ENCODE measurements at places on chromosomes 6 and 20. TPM values are rescaled to one million over a fixed set of nuclear protein-coding genes. Genes with fewer than 3 reads are reported as not detected.
A peak's percentile ranks its signal among the peaks of the same experiment; 100 is the strongest.

GRCh38 chr6:163087981-163088380, 326.5 kb upstream of the QKI start:
- no peaks in the 10 kb centered on the region for H3K36me3 ChIP-seq
- no peaks in the 10 kb centered on the region for H3K27me3 ChIP-seq
- H3K4me3 ChIP-seq = no peak overlapping the region
- no peak for DNase-seq
- H3K4me1 ChIP-seq = no peaks in the 10 kb centered on the region
- no peak overlapping the region for H3K27ac ChIP-seq

- peak; percentile 8 for DNase-seq
- H3K27me3 ChIP-seq = peaks cover 54% of the 10 kb centered on the region
- no peaks in the 10 kb centered on the region for H3K36me3 ChIP-seq
- H3K27ac ChIP-seq = no peak overlapping the region
- H3K4me3 ChIP-seq = peak overlapping the region; percentile 57
Observed at GRCh38 chr6:93418408-93419303, 703 bp downstream of the EPHA7 start.

GRCh38 chr20:8036771-8037170, 17.2 kb upstream of the TMX4 start:
- no peaks in the 10 kb centered on the region for H3K36me3 ChIP-seq
- peaks cover 2% of the 10 kb centered on the region for H3K27me3 ChIP-seq
- H3K27ac ChIP-seq = no peak overlapping the region
- H3K4me3 ChIP-seq = no peak overlapping the region
- DNase-seq = no peak

GRCh38 chr20:61956396-61957342, 109.0 kb downstream of the TAF4 start:
- no peak overlapping the region for H3K27ac ChIP-seq
- DNase-seq = no peak
- H3K4me3 ChIP-seq = no peak overlapping the region
- peaks cover 25% of the 10 kb centered on the region for H3K27me3 ChIP-seq
- no peaks in the 10 kb centered on the region for H3K36me3 ChIP-seq

DNA sequence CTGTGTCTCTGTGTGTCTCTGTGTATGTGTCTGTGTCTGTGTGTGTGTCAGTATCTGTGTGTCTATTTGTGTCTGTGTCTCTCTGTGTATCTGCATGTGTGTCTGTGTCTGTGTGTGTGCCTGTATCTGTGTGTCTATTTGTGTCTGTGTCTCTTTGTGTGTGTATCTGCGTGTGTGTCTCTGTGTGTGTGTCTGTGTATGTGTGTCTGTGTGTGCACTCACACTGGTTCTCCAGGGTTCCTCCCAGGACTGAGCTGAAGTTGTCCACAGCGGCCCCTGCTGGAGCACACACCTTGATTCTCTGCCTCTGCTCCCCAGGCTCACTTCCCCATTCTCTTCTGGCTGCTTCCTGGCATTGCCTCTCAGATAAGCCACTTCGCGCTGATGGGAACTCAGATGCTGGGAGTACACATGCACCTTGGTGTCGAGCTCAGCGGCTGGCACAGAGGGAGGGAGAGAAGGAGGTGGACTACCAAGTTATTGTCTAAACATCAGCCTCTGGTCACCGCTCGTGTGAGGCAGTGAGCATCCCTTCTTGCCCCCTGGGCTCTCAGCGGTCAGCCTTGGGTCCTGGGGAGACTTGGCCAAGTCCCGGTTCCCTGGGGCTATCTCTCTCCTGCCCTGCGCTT, 104.9 kb upstream of the NXT1 start:
- H3K4me1 ChIP-seq = no peaks in the 10 kb centered on the region
- no peak overlapping the region for H3K27ac ChIP-seq
- H3K27me3 ChIP-seq = peaks cover 2% of the 10 kb centered on the region

GRCh38 chr6:40874495-40874894, 164.5 kb downstream of the UNC5CL start:
- H3K27me3 ChIP-seq = peaks cover 19% of the 10 kb centered on the region
- H3K27ac ChIP-seq = no peak overlapping the region
- H3K36me3 ChIP-seq = peaks cover 2% of the 10 kb centered on the region
- H3K4me1 ChIP-seq = peaks cover 5% of the 10 kb centered on the region

DNA sequence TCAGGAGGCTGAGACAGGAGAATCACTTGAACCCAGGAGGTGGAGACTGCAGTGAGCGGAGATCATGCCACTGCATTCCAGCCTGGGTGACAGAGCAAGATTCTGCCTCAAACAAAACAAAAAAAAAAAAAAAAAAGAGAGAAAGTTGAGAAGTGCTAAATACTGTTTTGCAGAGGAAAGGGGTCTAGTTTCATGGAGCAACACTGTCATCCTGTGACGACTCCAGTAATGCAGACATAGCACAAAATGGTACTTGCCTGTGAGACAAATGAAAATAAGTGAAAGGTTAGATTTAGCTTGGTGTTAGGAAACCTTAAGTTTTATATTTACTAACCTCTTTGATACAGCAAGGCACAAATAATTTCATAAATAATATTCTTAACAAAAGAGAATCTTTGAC, 29.7 kb downstream of the CEP162 start:
- no peak overlapping the region for H3K4me3 ChIP-seq
- no peak for DNase-seq
- H3K27me3 ChIP-seq = no peaks in the 10 kb centered on the region
- H3K36me3 ChIP-seq = peaks cover 36% of the 10 kb centered on the region

- peaks cover 13% of the 10 kb centered on the region for H3K4me1 ChIP-seq
- H3K36me3 ChIP-seq = peaks cover 16% of the 10 kb centered on the region
- H3K27me3 ChIP-seq = no peaks in the 10 kb centered on the region
- no peak overlapping the region for H3K27ac ChIP-seq
- H3K4me3 ChIP-seq = no peak overlapping the region
Observed at GRCh38 chr6:42962096-42962495, 1.5 kb downstream of the GNMT start.

- H3K27me3 ChIP-seq = no peaks in the 10 kb centered on the region
- no peak overlapping the region for H3K4me3 ChIP-seq
- no peak overlapping the region for H3K27ac ChIP-seq
- peak; percentile 10 for DNase-seq
- no peaks in the 10 kb centered on the region for H3K36me3 ChIP-seq
- H3K4me1 ChIP-seq = no peaks in the 10 kb centered on the region
Observed at GRCh38 chr20:8721098-8721497, 347.8 kb upstream of the PLCB4 start.

- H3K27ac ChIP-seq = no peak overlapping the region
- peaks cover 13% of the 10 kb centered on the region for H3K27me3 ChIP-seq
- no peak overlapping the region for H3K4me3 ChIP-seq
- DNase-seq = no peak
Observed at GRCh38 chr20:44176833-44177534, 10.0 kb downstream of the JPH2 start.

DNA sequence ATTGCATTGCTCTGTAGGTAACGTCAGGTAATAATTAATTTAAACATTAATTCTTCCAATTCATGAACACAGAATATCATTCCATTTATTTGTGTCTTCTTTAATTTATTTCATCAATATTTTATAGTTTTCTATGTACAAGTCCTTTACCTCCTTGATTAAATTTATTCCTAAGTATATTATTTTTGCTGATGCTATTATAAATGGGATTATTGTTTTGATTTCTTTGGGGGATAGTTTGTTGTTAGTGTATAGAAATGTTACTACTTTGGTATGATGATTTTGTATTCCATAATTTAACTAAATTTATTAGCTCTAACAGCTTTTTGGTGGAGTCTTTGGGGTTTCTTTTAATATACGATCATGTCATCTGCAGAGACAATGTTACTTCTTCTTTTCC, 44.7 kb upstream of the CCND3 start:
- H3K27ac ChIP-seq = no peak overlapping the region
- DNase-seq = no peak
- H3K4me1 ChIP-seq = peaks cover 65% of the 10 kb centered on the region
- no peak overlapping the region for H3K4me3 ChIP-seq

GRCh38 chr6:136446579-136447187, 103.5 kb downstream of the MAP7 start:
- H3K4me1 ChIP-seq = no peaks in the 10 kb centered on the region
- no peak overlapping the region for H3K27ac ChIP-seq
- H3K36me3 ChIP-seq = no peaks in the 10 kb centered on the region
- H3K27me3 ChIP-seq = peaks cover 1% of the 10 kb centered on the region

DNA sequence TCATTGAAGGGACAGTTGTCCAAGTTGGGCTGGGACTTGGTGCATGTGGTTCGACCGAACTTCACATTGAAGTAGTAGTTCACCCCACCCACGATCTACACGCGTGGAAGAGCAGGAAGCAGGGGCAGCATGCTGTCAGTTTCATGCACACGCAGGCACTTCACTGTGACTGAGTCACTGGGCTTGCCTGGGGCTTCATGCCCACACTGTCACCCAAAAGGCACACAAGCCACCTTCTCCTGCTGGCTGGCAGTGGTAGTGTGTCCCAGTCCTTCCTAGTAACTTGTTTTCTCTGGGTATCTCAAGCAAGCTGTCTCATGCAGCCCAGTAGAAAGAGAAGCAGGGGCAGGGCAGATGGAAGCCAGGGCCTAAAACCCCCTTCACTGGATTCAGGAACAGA, 2.0 kb downstream of the CST5 start:
- DNase-seq = no peak
- no peak overlapping the region for H3K4me3 ChIP-seq
- H3K4me1 ChIP-seq = no peaks in the 10 kb centered on the region
- no peaks in the 10 kb centered on the region for H3K36me3 ChIP-seq

DNA sequence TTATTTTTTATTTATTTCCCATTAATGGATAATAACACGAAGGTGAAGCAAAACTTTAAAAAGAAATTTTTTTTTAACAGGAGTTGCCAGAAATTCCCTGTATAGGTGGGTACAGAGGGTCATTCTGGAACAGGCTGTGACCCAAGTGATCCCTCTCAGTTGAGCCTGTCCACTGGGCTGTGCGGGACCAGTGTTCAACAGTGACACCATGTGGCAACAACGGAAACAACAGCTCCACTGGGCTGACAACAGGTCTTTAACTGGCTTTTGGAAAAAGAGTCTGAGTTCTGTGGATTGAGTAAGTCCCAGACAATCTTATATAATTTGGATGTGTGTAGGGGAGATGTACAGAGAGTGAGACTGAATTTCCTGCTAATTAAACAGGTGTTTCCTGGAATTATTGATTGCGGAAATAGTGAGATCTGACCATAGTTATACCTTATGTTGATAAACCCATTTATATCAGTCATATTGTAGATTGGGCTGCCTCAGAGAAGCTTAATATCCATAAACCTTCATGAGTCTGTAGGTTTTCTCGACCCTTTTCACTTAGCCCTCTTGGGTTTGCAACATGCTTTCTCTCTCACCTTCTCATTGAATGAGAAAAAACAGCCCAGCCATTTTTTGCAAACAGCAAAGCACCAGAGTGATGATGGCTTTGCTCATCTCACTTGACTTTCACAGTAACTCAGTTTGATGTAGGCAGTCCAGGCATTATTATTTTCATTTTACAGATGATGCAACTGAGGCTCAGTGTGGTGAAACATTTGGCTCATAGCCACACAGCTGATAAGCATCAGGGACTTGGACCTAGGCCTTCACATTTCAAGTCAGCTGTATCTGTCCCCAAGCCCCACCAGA, 17.5 kb downstream of the KIAA1755 start:
- no peaks in the 10 kb centered on the region for H3K4me1 ChIP-seq
- no peak overlapping the region for H3K27ac ChIP-seq
- H3K4me3 ChIP-seq = no peak overlapping the region
- H3K27me3 ChIP-seq = no peaks in the 10 kb centered on the region
- peak; percentile 46 for DNase-seq

DNA sequence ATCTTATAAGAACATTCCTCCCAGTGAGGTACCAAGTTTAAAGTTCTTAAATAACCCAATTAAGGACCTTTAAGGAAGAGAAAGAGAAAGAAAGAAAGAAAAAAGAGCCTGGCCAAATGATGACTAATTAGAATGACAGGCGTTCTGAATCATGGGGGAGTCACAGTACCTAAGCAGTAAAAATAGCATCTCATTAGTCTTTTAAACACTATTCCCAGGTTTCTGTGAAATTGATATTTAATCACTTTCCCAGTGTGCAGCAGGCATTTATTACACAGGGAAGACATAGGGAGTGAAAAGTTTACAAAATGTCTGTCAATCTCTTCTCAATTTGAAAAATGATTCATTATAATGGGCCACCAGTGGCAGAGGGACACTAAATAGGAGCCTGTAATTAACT, 251.4 kb upstream of the MANEA start:
- no peak overlapping the region for H3K27ac ChIP-seq
- H3K27me3 ChIP-seq = no peaks in the 10 kb centered on the region
- no peak overlapping the region for H3K4me3 ChIP-seq
- H3K36me3 ChIP-seq = no peaks in the 10 kb centered on the region
- no peaks in the 10 kb centered on the region for H3K4me1 ChIP-seq

GRCh38 chr6:125480571-125480970, 178.8 kb upstream of the HDDC2 start:
- no peak for DNase-seq
- no peaks in the 10 kb centered on the region for H3K4me1 ChIP-seq
- no peak overlapping the region for H3K4me3 ChIP-seq
- peaks cover 2% of the 10 kb centered on the region for H3K27me3 ChIP-seq
- no peaks in the 10 kb centered on the region for H3K36me3 ChIP-seq

DNA sequence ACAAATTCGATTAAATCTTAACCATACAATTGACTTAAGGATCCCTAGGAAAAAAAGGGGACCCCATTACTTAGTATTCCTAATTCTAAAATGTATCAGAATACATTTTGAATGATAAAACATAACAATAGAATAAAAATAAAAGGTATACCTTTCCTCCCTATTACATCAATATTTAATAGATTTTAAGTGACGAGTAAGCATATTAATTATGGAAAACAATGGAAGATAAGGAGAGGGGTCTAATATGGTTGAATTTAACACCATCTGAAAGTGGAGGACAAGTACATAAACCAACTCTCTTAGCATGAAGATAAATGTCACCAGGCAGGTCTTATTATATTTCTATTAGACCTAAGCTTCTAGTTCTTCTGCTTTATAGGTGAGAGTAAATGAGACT, 232.1 kb downstream of the HAO1 start:
- H3K36me3 ChIP-seq = no peaks in the 10 kb centered on the region
- no peaks in the 10 kb centered on the region for H3K27me3 ChIP-seq
- no peak for DNase-seq
- H3K4me1 ChIP-seq = no peaks in the 10 kb centered on the region

Gene CYP21A2
- total RNA-seq = 0.24 TPM

Gene PGC
- not detected for total RNA-seq

Gene OXT
- total RNA-seq = 1.0 TPM

Gene CDSN
- not detected for total RNA-seq

Gene EEF1A2
- total RNA-seq = 1.1 TPM

Gene FITM2
- 1.8 TPM for total RNA-seq

Gene EYS
- total RNA-seq = not detected
